Activated CD8-positive, alpha-beta memory T cell treated with anti-CD3 and anti-CD28 coated beads for 4 hours (primary cell): ENCODE measurements at places on chromosomes 5 and 9.

DNA sequence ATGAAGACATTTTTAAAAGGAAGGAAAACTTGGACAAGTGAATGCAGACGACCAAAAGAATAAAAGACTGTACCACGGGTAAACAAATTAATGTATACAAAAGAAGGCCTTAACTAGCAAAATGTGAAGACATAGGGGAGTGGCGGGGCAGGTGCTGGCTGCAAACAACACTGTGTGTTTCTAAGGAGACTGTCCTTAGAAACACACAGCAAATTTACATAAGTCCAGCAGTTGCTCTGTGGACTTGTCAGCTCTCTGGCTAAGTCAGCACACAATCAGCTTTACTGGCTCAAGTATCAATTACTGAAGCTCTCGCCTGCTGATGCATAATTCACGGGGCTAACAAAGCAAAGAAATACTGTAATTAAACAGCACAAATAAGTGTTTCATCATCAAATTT is 24.8 kb downstream of the PTBP3 start:
- DNase-seq, result no peak

DNA sequence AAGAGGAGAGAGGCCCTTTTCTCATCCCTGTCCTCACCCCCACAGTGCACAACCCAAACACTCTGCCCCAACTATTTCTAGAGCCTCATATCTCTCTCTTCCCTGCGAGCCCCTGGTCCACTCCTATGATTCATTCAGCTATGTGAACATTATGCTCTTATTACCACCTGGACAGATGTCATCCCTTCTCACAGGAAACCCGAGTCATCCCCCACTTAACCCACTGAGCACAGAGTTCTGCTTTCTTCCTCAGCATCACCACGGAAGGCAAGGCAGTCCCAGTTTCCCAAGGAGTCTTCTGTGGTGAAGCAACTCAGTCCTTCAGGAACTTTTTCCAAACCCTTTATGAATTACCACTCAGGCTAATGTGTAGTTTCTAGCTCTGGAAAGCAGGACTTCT is 1.3 kb downstream of the DNAI1 start:
- no peak for DNase-seq

DNA sequence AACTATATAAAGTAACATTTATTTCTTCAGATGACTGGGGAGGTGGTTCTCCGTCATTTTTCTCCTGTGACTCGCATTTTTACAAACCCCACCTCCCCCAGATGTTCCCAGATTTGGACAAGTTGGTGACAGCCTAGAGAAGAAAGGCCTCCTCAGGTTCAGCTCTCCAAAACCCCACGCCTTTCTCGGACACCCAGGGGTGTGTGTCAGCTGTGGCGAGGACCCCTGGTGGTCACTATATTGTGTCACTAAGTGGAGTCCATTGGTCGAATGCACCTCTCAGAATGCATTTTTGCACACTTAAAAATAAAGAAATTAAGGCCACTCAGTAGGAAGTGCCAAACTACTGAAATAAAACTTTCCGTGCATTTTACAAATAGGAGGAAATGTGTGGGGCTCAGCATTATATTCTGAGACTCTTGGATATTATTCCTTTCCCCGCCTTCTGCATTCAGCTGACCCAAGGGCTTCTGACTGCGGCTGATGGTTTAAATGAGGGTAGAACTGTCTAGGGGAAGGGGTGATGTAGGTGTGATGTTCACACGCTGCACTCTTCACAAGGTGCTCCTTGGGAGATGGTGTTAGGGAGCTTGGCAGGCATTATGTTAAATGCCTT is 47.6 kb downstream of the ACO1 start:
- peak; percentile 2 for DNase-seq

DNA sequence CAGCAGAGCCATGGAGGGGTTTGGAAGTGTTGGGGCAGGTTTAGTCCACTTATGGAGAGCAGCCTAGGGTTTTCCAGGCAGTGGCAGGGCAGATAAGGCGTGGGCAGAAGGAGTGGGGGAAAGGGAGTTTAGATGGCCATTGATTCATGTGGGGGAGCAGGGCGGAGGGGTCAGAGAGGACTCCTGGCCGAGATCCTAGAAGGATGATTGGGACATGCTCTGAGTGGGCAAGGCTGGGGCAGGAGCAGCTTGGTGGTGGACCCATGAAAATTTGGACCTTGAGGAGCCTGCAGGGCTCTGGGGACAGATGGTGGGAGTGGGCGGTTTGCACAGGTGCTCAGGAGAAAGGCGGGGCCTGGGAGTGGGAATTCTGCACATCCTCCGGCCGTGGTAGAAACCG is 18.1 kb upstream of the TOR2A start:
- DNase-seq, result no peak

DNA sequence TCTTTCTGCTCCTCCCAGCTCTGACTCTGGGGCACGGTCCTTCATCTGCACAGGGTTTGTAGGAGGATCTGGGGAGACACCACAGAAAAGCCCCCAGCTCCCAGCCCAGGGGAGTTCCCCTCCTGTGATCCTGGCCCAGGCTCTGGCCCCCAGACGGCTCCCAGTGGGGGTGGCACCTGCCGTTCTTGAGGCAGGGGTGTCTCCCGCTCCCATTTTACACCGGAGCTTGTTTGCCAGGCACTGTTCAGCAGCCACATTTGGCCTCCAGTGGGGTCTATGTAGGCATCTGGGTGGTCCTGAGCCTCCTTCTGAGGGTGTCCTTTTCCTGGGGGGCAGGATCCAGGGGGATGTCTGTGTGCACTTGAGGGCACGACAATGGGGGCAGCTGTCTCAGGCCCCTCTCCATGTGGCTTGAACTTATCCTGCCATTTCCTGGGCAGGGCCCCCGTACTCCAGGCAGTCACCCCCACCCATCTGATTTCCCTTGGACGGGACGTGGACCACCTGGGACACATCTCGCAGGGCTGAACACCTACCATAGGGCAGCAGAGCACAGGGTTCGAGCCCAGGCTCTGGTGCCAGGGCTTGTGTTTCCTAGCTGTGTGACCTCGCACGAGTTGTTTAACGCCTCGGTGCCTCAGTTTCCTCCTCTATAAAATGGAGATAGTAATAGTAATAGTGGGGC is 275.0 kb upstream of the MVB12B start:
- no peak for DNase-seq

DNA sequence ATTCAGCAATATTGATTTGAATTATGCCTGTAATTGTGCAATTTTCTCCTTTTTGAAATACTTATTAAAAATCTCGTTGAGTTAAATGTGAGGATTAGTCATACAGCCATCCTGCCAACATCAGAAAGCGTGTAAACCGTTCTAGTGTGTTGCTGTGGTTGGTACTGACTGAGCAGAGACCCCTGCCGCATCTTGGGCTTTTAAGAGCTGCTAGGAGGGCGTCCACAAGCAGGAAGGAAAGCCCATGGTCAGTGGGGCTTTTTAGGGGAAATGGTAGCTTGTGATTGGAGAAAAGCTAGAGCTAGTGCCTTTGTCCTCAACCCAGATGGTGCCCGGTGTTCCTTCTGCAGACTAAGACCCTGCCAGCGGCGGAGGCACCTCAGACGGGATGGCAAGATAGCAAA is 1.3 kb downstream of the SDHA start:
- DNase-seq, result no peak

GRCh38 chr5:132279801-132280200 is 14.4 kb upstream of the SLC22A4 start:
- DNase-seq, result no peak

DNA sequence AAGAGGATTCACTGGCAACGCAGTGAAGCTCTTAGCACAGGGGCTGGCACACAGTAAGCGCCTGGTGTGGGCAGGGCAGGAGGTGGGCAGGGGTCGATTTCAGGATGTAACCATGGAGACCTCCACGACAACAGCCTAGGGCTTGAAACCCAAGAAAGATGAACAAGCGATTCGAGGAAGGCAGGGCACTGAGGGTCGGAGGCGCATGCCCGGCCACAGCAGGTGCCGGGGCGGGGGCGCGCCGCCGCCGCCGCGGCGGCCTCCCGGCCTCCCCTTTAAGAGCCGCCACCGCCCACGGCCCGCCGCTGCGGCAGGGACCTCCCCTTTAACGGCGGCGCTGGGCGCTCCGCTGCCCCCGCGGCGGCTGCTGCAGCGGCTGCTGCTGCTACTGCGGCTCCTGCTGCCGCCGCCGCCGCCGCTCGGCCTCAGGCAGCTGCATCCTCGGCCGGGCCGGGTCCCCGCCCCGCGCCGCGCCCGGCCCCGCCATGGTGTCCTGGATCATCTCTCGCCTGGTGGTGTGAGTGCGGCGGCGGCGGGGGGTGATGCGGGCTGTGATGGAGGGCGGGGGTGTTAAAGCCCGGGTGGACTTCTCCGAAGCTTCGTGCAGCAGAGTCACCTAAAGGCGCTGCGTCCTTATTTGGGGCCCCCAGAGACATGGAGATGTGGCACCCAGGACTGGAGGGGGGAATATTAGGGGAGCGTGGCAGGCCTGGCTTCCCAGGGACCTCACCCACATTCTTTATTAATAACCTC is at the start of gene REEP2:
Gene REEP2, plus strand, starts transcription at position 334 of the 753 bp plus-strand sequence. Its CDS starts 152 bp downstream, at position 486.
- peak; percentile 40 for DNase-seq

- DNase-seq, result no peak
These were observed 4.3 kb upstream of the IFNB1 start for GRCh38 chr9:21081999-21082398.

DNA sequence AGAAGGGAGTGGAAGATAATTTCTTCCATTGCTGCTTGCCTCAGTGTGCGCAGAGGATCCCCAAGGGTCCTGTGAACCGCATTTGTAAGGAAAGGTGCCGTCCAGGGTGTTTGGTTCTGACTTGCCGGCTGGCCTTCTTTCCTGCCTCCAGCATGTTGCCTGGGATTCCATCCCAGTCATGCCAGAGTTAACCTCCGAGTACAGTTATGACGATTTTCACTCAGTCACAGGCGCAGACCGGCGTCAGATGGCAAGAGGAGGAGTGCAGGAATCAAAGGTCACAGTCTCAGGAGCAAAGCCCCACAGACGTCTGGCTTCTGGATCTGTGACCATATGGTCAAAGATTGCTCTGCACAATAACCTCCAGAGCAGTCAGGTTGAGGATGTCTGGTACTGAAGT is 5.9 kb upstream of the GADD45G start:
- no peak for DNase-seq

- DNase-seq, result no peak
These were observed 109.7 kb upstream of the RETREG1 start for GRCh38 chr5:16726538-16726946.

DNA sequence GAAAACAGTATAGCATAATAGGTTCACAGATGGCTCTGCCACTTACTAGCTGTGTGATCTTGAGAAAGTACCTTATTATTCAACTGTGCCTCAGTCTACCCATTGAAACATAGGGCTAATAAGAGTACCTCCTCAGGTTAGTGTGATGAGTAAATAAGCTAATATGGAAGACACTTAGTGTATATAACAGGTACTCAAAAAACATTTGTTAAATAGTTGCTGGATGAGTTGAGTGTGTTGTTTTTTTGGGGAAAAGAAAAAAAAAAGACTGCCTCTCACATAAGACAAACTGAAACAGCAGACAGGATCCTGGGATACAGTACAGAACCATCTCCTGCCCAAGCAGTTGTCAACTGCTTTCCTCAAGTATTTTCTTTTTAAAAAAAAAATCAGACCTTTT is 5.2 kb downstream of the STOM start:
- DNase-seq, result no peak

- no peak for DNase-seq
These were observed 65.0 kb downstream of the KIAA1958 start for GRCh38 chr9:112551641-112552040.

DNA sequence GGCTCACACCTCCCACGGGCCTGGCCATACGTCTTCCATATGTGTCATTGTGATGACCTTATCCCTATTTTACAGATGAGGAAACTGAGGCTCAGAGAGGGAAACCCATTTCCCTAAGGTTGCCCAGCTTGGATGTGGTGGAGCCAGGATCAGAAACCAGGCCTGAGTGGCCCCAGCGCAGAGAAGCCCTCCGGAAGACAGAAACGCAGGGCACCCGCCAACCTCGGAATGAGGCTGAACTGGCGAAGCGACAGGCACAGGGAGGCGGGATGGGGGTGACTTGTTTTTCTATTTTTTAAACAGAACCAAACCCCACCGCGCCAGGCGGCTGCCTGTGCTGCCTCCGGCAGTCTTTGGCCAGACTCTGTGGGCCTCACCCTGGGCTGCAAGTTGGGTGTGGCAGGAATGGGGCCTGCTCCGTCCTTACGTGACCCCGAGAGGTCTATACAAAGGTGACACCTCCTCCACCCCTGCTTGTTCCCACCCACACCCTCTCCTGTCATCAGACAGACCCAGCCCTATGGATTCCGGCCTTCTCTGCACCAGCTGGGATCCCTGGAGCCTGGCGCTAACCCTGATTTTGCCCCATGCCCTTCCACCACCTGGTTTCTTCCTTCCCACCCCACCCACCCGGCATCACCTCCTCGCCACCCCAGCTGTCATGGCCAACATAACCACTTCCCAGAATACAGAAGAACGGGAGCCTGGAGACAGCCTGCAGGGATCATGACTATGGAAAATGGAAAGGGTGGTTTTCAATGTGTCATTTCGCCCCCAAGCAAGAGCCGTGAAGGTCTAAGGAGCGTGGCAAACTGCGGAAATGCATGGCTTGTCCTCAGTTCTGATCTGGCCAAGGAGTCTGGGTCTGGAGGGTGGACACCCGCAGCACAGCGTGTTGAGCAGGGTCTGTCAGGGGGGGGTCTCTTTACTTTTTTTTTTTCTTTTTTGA is 23.6 kb downstream of the PLPP7 start:
- DNase-seq, result no peak

DNA sequence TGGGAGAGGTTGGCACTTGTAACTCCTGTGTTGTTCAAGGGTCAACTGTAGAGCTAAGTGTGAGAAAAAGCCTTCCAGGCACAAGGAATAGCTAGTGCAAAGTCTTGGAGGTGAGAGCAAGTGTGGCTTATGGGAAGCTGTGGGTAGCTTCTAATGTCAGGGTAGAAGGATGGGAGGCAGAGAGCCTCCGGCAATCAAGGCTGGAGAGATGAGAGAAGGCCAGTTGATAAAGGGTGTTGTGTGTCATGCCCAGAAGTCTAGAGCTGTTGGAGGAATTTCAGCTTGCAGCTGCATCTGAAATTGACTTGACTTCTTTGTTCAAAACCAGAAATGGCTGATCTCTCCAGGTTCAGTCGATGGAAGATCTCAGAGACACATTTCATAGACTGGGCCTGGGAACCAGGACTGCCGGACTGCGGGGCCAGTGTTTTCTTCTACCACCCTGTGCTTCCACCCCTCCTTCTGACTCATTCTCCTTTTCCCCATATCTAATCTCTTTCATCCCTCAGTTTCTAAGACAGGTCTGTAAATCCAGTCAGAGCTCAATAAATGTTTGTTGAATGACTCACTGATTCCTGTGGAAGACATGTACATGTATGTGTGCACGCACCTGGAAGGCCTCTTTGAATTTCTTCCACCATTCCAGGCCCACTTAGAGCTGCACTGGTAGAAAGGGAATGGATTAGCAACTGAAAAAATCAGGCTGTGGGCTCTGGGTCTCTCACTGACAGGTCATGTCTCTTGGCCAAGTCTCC is 67.8 kb upstream of the KLF4 start:
- no peak for DNase-seq

GRCh38 chr9:133927041-133927440 is 65.1 kb downstream of the VAV2 start:
- no peak for DNase-seq

GRCh38 chr9:19379697-19380046 is 364 bp downstream of the RPS6 start:
- peak; percentile 9 for DNase-seq

DNA sequence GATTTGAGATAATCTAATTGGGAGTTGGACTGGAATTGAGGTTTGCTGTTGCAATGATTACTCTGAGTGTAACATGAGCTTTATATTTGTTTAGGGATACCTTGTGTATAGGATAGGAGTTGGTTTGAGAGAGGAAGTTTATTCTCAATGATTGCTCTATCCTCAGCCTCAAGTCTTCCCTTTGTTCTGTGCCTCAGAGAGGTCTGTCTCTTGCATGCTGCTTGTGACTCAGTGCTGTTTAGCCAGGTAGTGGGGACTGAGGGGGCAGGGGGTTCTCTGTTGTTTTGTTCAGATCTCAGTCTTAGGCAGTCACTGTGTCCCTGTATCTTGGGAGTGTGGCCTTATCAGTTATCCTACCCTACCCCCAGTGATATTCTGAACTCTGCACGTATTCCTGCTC is 192.1 kb downstream of the SPATA31D1 start:
- DNase-seq, result no peak
